ENCODE measurements at places on chromosomes 3 and 15. TPM values are rescaled to one million over a fixed set of nuclear protein-coding genes. Genes with fewer than 3 reads are reported as not detected.

DNA sequence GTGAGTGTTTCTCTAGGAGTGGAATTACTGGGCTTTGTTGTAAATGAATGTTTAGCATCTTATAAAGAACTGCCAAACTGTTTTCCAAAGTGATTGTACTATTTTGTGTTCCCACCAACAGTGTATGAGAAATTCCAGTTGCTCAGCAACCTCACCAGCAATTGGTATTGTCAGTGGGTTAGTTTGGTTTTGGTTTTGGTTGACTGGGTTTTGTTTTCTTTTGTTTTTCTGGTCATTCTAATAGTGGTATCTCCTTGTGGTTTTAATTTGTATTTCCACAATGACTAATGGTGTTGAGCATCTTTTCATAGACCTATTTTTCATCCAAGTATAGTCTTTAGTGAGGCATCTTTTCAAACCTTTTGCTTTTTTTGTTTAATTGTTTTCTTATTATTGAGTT lies 27.1 kb downstream of the FILIP1L start:
- DNase-seq, result peak; percentile 77

DNA sequence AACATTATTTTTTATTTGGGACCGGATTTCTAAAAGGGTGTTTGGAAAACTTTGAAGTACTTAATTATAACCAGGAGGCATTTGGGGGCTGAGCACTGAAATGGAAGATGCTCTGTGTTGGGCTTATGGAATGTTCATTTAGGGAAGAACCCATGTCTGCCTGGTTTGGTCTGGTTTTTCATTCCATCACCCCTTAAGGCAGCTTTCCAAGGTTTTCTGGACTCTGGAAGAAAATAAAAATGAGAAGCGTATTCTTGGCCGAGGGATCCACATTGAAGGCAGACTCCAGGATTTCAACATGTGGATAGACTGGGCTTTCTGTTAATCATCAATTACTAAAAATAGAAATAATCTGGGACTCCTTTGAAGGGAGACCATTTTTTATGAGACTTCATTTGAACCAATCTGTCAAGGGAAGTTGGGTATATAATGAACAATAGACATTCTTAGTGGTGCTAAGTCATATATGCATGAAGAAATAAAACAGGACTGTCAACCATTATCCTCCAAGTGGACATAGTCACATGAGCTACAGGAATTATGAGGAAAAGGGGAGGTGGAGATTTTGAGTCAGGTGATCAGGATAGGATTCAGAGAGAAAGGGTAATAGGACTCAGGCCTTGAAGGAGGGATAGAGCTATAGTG lies 270.5 kb upstream of the ADAMTS9 start:
- no peak for DNase-seq

- peak; percentile 15 for DNase-seq
These were observed 57.0 kb downstream of the SUMF1 start for GRCh38 chr3:4409971-4410573.

The CLDN16 gene
- total RNA-seq, result 0.11 TPM

DNA sequence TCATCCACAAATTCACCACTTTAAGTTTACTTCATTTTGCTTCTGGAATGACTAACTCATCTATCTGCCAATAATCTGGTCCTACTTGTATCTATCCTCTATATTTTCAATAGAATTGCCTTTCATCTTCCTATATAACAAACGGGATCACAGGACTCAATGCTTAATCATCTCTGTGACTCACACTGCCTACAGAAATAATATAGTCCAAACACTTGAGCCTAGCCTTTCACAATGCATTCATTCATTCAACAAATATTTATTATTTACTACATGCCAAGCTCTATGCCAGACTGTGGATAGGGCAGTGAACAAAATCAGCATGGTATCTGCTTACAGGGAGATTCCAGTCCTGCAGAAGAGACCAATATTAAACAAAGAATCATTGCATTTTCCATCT lies 16.6 kb upstream of the AGTR1 start:
- DNase-seq, result peak; percentile 54
